ENCODE measurements at places on chromosomes 6 and 20. TPM values are rescaled to one million over a fixed set of nuclear protein-coding genes. Genes with fewer than 3 reads are reported as not detected.

Gene VARS1
- total RNA-seq = 38.9 TPM

Gene NFATC2
- total RNA-seq = 1.8 TPM

- DNase-seq = no peak
These were observed 131.4 kb downstream of the MMS22L start for GRCh38 chr6:97151601-97152000.

Gene TP53TG5
- total RNA-seq = not detected

GRCh38 chr6:118203545-118203944, 296.5 kb downstream of the SLC35F1 start:
- peak; percentile 30 for DNase-seq

Data from SK-MEL-5 (cell line).